ENCODE measurements at places on chromosomes 12 and 14.
A peak's percentile ranks its signal among the peaks of the same experiment; 100 is the strongest.

DNA sequence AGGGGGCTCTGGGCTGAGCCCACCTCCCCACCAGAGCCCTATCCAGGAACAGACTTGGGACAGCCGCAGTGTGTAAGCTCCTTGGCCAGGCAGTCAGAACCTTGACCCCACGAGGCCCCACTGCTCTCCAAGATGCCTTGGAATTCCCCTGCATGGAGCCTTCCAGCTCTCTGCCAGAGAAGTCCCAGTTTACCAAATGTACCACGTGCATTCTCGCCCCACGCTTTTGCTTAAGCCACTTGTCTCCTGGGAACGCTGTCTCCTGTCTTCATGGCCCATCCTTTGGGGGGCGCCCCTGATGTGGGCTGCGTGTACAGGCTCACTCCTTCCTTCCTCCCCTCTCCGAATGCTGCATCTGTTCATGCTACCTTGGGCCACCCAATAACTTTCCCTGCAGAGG is 7.9 kb downstream of the FAIM2 start:
- no peak for DNase-seq

GRCh38 chr14:99118946-99119345 is 153.1 kb downstream of the BCL11B start:
- no peak for DNase-seq

GRCh38 chr12:6563448-6564050 is 4.5 kb downstream of the NOP2 start:
- DNase-seq, result peak; percentile 42

GRCh38 chr12:71011261-71011660 is 90.7 kb upstream of the PTPRR start:
- DNase-seq, result no peak

DNA sequence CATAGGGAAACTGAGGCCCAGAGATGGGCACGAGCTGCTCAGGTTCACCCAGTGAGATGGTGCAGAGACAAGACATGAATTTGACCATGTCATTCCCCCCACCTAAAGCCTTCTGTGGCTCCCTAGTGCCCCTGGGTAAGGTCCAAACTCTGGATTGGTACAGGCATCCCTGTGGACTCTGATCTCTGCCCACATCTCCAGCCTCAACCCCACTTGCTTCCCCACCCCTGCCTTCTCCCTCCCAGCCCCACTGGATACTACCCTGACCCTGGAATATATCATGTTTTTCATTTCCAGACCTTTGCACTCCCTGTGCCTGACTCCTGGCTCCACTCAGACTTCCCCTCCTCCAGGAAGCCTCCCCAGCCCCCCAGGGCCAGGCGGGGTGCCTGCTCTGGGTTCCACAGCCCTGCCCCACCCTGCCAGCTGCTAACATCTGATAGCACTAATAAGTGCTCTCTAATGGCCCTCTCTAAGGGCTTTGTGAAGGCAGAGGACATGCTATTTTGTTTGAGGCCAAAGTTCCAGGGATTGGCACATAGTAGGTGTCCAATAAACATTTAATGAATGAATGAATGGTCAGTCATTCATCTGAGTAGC is 1.1 kb upstream of the SDSL start:
- DNase-seq, result no peak

- DNase-seq, result no peak
Measured at GRCh38 chr12:15220451-15220850, 766 bp downstream of the RERG start.

- no peak for DNase-seq
Measured at GRCh38 chr12:47022296-47022695, 57.1 kb upstream of the PCED1B start.

DNA sequence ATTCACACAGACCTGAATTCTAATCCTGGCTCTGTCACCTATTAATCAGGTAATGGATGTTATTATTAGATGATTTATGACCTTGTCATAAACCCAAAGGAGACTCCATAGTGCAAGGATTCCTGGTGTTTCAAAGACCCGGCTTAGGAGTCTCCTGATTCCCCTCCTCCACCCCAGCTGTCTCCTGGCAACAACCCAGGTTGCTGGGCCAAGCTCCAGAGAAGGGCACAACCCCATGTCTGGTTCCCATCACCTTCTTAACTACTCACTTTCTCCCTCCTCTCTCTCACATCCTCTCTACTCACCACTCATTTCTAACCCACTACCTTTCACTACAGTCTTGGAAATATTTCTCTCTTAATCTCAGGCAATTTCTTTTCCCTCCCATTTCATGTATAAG is 41.6 kb downstream of the RHOJ start:
- no peak for DNase-seq

DNA sequence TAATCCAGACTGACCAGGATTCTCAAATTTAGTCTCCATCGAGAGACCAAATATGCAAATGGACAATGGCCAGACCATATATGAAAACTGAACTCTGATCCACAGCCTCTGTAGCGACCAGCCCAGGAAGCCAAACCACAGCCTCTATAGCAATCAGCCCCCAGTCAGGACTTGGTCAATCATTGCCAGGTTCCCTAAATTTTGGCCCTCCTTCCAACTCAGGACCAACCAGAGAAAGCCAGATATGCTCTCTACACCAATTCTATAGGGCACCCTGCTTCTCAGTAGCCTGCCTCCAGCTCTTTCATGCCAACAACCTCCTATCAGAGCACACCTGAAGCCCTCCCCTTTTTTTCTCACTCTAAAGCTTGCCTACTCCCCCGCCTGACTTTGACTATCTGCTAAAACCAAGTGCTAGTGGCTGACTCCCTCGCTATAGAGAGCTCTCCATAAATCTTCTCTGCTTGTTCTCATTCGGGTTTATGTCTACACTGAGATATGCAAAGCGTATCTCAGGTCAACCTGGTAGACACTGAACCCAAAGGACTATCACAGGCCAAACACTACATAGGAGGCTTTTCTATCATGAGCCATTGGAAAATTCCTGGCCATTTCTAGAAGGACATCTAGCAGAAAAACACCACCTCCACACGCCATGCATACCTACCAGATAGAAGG is 110.5 kb upstream of the FUT8 start:
- no peak for DNase-seq

GRCh38 chr14:99137001-99137700 is 134.8 kb downstream of the BCL11B start:
- no peak for DNase-seq

DNA sequence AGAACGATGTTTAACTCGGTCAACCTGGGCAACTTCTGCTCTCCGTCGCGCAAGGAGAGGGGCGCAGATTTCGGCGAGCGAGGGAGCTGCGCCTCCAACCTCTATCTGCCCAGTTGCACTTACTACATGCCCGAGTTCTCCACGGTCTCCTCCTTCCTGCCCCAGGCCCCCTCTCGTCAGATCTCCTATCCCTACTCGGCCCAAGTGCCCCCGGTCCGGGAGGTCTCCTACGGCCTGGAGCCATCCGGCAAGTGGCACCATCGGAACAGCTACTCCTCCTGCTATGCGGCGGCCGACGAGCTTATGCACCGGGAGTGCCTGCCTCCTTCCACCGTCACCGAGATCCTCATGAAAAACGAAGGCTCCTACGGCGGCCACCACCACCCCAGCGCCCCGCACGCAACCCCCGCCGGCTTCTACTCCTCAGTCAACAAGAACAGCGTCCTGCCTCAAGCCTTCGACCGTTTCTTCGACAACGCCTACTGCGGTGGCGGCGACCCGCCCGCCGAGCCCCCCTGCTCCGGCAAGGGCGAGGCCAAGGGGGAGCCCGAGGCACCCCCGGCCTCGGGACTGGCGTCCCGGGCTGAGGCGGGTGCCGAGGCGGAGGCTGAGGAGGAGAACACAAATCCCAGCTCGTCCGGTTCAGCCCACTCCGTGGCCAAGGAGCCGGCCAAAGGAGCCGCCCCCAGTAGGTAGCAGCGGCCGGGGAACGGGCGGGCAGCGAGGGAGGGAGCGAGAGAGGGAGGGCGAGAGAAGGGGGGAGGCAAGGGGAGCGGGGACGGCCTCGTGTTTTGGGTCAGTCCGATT is 513 bp downstream of the HOXC11 start:
- no peak for DNase-seq

DNA sequence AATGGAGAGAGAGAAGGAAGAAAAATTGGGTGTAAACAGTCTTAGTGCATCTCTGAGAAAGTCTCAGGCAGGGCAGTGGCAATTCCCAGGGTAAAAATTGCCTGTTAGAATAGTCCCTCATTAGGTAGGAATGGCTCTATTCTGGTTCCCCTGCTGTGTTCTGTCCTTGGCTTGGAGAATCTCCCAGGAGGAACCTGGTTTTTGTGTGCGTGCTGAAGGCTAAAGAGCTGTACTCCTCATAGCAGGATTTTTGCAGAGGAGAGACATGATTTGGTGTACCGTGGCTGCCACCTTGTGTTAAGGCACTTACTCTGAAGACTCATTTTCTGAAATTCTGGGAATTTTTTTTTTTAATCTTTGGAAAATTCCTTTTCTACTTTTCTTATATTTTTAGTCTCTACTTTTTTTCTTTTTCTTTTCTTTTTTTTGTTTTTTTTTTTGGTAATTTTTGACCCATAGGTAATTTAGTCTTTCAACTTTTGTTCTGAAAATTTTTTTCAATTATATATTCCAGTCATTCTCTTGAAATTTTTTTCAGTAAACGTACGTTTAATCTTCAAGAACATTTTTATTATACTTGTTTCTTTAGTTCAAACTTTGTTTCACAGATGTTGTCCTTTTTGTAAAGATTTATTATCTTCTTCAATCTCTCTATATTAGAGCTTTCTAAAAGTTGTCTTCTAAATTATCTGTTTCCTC is 63.8 kb downstream of the FBXO33 start:
- no peak for DNase-seq

- no peak for DNase-seq
Measured at GRCh38 chr12:133204264-133204603, 22.9 kb downstream of the ZNF268 start.

DNA sequence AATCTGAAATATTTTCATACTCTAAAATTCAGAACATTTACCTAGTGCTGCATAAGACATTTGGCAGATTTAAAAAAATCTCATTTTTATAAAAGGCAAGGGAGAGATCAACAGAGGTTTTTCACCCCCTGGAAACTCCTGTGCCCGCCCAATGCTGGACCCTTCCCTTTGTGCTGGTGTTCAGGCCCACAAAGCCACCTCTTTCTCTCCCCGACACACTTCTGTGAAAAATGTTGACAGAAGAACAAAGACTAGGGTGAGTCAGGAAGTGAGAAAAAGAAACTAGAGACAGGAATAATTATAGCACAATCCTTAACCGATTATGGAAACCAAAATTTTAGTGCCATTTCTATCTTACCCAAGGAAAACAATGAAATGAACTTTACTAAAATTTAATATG is 197.7 kb upstream of the STXBP6 start:
- no peak for DNase-seq

GRCh38 chr12:47100160-47100559 is 20.4 kb upstream of the AMIGO2 start:
- DNase-seq, result no peak

GRCh38 chr12:118346895-118347294 is 25.8 kb downstream of the TAOK3 start:
- no peak for DNase-seq

Measured in T-helper 1 cell (primary cell).